ENCODE measurements at places on chromosomes 1 and 21.

DNA sequence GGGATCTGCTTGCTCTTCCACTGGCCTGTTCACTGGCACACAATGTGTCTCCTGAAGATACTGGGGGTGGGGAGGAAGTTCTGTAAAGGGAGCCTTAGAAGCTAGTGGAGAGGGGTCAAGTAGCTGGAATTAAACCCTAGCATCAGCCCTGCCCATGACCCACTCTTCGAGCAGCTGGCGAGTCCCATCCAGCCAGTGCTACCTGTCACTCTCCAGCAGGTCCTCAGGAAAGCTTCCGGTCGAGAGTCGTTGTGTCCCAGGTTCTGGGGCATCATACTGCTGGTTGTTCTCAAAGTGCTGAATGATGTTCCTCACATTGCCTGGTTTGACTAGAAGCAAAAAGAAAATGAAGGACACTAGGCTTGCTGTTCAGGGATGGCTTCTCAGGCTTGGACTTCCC is 30.9 kb downstream of the LRRC71 start:
- DNase-seq: no peak

DNA sequence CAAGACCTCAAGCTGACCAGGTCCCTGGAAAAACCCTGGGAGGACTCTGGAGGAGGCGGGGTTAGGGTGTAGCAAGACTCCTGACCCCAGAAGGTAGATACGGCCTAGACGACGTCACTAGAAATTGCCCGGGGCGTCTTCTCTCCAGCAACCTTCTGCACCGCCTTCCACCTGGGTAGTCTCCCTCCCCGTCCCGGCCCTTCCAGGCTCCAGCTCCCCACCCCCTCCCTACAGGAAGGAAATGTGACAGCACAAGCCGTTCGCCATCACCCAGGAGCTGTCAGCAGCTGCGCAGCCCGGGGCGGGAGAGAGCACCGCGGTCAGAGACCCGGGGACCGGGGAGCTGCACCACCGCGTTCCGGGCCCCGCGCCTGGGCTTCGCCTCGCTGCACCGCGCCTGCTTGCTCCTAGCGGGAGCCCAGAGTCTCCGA is 20.0 kb downstream of the SERTAD4 start:
- no peak for DNase-seq

- DNase-seq: no peak
These were observed 2.5 kb downstream of the ADAMTSL4 start for GRCh38 chr1:150551784-150552127.

GRCh38 chr1:217562229-217562878 is 68.5 kb downstream of the GPATCH2 start:
- DNase-seq: no peak

GRCh38 chr1:43536864-43537358 is 6.2 kb downstream of the PTPRF start:
- DNase-seq: no peak

DNA sequence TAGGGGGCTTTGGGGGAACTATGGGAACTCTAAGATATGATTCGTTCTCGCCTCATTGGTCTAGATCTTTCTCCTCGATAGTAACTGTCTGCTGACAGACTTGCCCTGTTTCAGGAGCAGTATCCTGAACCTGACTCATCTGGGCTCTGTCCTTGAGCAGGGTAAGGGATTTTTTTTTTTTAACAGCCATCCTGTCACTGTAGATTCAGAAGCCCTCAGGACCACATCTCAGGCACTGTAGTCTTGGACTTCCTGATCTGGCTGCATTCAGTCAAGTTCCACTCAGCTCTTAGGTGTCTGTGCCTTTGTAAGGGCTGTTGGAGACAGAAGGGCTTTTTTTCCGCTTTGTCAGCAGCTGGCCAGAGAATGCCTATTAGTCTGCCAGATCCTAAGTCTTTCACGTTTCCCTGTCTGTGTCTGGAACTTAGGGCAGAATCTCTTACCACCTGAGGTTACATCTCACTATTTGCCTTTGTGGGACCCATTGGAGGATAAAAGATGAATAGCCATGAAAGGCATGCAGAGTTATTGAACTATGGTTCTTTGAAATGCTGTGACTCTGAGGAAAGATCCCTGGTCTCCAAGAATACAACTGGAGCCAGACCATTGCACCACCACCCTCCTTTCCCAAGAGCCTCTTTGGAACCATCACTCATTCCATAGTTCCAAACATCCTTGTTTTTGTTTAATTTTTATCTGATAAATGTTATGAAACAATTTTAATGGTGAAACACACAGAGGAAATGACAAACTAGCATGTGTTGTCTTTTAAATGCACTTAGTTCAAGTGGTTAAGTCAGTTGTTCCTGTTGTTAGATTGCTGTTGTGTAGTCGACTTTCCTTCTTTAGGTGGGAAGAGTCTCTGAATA is 49.7 kb upstream of the MACF1 start:
- no peak for DNase-seq

DNA sequence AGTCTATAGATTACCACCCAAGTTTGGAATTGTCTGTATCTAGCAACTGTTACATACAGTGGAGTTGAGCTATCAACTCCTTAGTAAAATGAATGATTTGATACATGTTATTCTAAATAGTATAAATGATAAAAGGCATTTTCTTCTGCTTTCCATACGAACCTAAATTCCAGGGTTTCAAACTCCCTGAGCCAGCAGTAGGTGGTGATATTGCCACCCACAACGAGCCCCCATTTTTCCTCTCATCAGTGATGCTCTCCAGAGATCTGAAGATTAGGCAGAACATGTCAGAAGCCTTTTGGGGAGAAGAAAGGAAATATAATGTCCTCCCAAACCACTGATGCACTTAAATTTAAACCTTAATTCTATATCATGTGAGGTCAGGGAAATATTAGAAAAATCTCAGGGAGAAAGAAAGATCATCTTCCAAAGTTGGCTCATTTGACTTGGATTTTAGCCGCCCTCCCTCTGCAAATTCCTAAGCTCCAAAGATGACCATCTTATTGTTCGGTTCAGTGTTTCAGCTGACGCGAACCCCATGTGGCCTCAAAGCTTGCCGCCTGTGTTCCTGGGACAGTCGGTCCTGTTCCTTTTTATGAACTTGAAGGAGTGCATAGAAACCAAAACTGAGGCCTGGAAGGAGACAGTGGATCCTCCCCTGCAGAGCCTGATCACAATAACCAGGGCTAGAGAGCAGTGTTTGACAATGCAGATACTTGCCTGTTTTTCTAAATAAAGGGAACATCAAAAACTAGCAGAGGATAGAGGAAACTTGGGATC is 2.3 kb downstream of the EVA1C start:
- DNase-seq: no peak

GRCh38 chr1:156012051-156012817 is 8.5 kb downstream of the SSR2 start:
- DNase-seq: no peak

GRCh38 chr1:181479137-181479745 is 4.1 kb upstream of the CACNA1E start:
- DNase-seq: no peak

DNA sequence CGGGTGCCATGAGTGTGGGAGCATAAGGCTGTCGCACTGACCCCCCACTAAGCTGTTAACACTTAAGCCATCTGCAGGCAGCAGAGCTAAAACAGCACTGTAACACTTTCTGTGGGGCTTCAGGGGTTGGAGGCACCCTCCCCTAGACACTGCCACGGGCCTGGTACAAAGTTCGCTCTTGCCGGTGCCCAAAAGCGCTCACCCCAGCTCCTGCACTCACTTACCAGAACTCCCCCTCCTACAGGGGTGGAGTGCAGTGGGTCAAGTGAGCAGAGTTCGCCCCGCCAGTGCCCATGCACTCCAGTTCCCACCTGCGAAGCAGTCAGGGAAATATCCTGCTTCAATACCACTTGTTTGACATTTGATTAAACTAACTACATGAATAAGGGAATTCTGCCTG is 46.3 kb upstream of the CFAP298 start:
- DNase-seq: no peak

DNA sequence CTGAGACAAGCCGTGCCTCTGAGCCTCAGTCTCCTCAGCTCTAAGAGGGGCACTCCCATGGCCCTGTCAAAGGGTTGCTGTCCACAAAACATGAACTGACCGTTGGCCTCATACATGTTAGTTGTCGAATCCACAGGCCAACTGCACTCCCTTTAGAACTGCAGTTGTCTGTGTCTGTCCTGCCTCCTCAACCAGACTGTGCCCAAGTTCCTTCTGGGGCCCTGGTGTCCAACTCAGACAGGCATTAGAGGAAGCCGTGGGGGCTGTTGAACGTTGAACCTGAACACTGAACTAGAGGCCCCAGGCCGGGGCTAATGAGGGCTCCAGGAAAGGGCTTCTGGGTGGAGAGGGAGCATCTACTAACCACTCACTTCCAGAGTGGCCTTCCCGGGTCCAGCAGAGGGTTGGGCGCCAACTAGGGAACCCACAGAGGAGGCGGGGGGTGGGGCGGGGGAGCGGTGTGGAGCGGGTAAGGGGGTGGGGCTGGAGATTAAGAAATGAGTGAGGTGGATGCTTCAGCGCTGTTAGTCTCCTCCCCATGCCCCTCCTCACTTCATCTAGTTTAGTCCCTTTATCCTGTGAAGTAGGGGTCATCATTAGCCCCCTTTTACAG is at the start of gene RAB42:
TSS of gene RAB42 (plus strand) at position 558 of the 613 bp plus-strand sequence. CDS start 247 bp downstream, outside the sequence.
- no peak for DNase-seq

GRCh38 chr1:193058529-193059281 is 455 bp downstream of the UCHL5 start:
- peak; percentile 66 for DNase-seq

DNA sequence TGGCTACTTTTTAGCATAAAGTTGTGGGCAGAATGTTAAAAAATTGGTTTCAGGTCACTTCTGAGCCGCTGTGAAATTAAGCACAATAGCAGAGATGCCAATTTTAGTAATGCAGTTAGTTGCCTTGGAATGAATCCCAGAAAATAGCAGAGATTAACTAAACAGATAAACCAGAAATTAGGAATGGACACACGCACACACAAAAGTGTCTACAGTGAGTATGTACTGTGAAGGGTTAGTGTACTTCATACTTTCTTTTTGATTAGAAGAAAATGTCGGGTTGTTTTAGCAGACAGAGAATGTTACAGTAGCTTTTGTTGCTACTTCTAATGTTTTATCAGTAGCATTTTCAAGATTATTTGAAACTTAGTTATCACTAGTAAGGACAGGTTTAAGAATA is 106.7 kb downstream of the LEPR start:
- DNase-seq: no peak

- no peak for DNase-seq
These were observed 12.7 kb upstream of the ASAP3 start for GRCh38 chr1:23496490-23497181.

- DNase-seq: no peak
These were observed 4.4 kb downstream of the FOXD3 start for GRCh38 chr1:63326473-63327380.

DNA sequence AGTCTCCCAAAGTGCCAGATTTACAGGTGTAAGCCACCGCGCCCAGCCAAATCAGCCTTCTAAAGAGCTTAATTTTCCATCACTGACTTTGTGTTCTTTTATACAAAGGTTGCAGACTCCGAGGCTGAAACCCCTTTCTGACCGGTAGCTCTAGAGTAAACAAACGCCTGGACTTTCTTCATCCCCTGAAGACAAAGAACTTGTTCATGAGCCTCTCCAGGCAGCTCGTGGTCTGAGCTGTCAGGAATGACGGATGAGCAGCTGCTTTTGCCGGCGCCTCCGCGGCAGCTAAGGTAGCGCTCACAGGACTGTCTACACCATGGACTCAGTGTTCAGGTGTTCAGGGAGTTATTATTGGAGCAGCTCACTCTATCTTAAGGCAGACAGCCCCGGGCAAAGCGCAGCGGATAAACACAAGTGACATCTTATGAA is 128.5 kb upstream of the ERRFI1 start:
- no peak for DNase-seq

DNA sequence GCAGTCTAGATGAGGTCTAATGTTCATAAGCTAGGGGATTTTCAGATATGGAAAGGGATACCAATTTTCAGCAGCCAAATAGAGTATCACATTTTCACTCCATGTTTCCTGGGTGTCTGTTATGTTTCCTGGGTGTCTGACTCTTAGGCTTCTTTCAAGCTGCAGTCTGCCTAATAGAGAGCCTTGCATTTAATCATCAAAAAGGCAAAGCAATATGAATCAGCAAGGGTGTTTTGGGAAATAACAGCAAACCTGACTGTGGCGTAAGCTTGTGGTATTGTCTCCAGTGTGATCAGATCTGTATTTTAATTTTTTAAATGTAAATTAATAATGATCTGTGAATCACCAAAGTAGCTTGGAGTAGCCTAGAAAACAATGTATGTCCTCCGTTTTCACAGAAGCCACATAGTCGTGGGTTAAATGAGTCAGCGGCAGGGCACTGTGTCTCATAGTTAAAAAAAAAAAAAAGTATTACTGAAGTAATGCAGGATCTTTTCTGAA is 10.4 kb downstream of the LGALS8 start:
- peak; percentile 23 for DNase-seq

DNA sequence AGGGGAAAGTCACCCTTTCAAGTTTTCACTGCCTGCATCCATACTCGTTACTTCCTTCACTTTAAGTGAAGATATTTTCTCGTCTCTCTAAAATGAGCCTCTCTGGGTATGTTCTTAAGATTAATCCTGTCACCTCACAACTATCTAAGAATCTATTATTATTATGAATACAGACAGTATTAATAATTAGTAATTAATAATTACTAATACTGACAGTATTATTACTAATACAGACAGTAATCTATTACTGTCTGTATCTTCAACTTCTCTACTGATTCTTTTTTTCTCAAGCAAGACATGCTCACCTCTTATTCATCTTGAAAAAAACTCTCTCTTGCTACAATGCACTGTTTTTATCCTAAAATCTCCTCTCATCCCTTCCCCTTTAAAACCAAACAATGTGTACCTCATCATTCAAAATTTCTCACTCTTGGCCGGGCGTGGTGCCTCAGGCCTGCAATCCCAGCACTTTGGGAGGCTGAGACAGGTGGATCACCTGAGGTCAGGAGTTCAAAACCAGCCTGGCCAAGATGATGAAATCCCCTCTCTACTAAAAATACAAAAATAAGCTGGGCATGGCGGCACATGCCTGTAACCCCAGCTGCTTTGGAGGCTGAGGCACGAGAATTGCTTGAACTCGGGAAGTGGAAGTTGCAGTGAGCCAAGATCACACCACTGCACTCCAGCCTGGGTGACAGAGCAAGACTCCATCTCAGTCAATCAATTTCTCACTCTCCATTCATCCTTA is 7.8 kb downstream of the NRDC start:
- DNase-seq: no peak

GRCh38 chr1:243470502-243470901 is 214.7 kb downstream of the SDCCAG8 start:
- DNase-seq: no peak

- DNase-seq: peak; percentile 62
These were observed 432 bp downstream of the AKT3 start for GRCh38 chr1:243849421-243850201.

DNA sequence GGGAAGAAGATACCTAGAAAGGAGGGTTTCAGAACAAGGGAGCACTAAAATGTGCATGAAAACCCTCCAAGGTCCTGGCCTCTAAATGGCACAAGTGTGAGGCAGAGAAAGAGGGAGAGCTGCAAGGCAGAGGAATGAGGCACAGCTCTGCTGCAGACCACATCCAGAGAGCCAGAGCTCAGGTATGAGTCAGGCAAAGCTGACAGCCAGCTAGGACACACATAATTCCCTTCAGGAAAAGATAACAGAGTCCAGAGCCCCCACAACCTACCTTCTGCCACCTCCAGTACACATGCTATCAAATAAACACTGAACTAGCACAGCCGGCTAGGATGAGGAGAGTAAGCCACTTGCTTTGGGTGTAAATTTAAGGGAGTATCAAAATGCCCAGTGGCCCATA is 62.2 kb downstream of the HSF2BP start:
- DNase-seq: no peak
